ENCODE measurements at places on chromosomes 11 and 22. TPM values are rescaled to one million over a fixed set of nuclear protein-coding genes. Genes with fewer than 3 reads are reported as not detected.

TEX12 gene
- 0.63 TPM for total RNA-seq

KLHL35 gene
- total RNA-seq, result 0.52 TPM

KREMEN1 gene
- total RNA-seq, result 0.42 TPM

ROM1 gene
- 1.3 TPM for total RNA-seq

LARGE2 gene
- 0.94 TPM for total RNA-seq
